ENCODE measurements at places on chromosomes 2 and 18.
A peak's percentile ranks its signal among the peaks of the same experiment; 100 is the strongest.

DNA sequence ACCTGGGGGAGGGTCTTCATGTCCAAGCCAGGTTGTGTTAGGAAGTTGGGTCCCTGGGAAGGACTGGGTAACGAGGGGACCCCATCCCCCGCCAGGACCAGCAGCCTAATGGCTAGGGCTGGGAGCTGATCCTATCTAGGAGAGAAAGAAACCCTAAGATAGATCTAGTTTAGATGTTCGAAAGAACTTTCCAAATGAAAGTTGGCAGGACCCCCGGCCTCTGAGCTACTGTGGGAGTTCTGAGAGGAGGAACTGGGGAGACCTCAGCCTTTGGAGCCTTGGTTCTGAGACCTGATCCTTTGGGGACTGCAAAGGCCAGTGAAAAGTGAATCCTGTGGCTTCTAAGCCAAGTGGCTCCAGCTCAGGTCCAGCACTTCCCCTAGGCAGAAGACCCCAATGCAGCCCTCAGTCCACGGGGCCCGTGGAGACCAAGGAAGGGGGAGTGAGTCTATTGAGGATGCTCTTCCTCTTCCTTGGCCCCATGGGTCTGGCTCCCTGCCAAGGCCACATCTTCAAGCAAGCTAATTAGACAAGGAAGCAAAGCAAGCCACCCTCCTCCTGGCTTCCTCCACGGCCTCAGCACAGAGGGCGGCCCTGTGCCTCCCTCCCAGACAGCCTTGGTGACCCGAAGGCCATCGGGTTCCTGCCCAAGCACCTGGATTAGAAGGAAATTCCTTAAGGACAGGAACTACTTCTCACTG, 23.5 kb downstream of the CCT7 start:
- no peak overlapping the region for H3K4me3 ChIP-seq
- peaks cover 22% of the 10 kb centered on the region for H3K36me3 ChIP-seq
- peaks cover 5% of the 10 kb centered on the region for H3K4me1 ChIP-seq
- no peaks in the 10 kb centered on the region for H3K27me3 ChIP-seq
- no peak for DNase-seq

DNA sequence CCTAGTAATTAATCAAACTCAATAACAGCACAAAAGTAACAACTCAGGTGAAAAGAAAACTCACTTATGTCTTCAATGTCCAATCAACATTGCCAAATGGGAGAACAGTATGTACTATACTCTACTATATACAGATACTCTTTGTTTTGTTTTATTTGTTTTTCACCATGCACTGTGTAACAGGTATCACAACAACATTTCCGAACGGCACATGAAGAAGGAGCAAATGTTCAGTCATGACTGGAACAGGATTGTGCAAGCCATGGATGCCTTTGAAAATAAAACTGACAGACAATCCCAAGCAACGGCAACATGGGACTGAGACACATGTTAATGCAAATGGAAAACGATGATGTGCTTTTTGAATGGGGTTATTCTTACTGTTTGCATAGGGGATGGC, 334.9 kb upstream of the THUMPD2 start:
- DNase-seq: no peak
- no peaks in the 10 kb centered on the region for H3K36me3 ChIP-seq
- no peak overlapping the region for H3K27ac ChIP-seq
- H3K4me1 ChIP-seq: no peaks in the 10 kb centered on the region

DNA sequence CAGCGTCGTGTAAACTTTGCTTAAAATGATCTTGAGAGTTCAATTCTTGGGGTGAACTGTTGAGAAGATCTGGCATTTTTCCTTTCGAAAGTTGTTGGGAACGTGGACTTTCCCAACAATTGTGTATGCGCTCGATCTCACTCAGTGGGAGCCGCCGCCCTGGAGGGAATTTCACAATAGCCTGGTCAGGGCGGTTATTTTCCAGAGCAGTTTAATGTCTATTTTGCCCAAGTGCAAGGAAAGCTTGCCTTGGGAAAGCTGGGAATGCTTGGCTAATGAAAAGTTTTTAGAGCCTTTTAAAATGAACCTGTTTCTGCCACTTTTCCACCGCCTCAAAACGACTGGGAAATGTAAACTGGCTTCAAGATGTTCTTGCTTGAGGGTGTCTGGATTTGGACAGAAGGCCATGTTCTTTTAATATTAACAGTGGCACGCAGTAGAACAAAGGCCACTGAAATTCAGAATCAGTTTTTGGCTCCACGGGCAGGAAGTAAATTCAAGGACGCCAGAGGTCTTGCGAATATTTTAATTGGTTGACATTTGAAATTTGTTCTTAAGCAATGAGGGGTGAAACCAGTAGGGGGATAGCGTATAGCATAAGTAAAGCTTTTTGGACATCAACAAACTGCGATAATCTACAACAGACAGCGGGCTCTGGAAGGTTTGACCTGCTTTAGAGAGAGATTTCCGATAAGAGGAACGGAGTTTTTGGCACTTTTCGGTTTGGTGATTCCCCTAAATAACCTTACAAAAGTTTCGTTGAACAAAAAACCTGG, 1.2 kb downstream of the CFLAR start:
- no peaks in the 10 kb centered on the region for H3K27me3 ChIP-seq
- H3K36me3 ChIP-seq: no peaks in the 10 kb centered on the region
- DNase-seq: peak; percentile 24
- peaks cover 33% of the 10 kb centered on the region for H3K4me1 ChIP-seq
- peak overlapping the region; percentile 87 for H3K4me3 ChIP-seq
- peak overlapping the region; percentile 94 for H3K27ac ChIP-seq

GRCh38 chr18:8084160-8084559, 517.0 kb downstream of the PTPRM start:
- H3K4me3 ChIP-seq: no peak overlapping the region
- H3K36me3 ChIP-seq: no peaks in the 10 kb centered on the region
- H3K4me1 ChIP-seq: no peaks in the 10 kb centered on the region
- no peaks in the 10 kb centered on the region for H3K27me3 ChIP-seq
- DNase-seq: no peak

DNA sequence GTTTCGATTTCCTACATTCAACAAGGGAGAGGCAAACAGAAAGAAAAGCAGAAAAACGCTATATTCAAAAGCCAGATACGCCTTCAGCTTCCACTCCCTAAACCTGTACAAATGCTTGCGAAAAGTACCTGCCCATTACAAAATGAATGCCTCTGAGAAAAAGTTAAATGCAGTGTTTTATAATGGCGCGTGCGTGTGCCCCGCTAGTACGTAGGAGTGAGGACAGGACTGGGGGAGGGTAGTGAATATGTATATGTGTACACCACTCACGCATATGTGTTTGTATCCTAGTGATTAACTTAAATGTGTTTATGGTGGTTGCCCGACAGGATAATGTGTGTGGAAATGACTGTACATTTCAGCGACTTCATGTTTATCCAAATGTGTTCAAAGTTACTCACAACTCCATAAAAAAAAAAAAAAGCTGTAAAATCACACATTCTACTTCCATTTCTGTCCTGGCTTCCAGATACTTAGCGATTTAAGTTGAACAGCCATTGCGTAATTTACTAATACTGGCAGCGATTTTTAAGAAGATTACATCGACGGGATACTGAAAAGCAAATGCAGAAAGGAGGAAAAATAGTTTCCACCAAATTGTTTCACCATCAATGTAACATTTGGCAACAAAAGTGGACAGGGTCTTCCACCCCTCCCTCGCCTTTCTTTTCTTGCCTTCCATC, 1.3 kb downstream of the NEUROD1 start:
- H3K4me3 ChIP-seq: no peak overlapping the region
- H3K27me3 ChIP-seq: peaks cover 57% of the 10 kb centered on the region
- no peak overlapping the region for H3K27ac ChIP-seq
- no peaks in the 10 kb centered on the region for H3K36me3 ChIP-seq
- DNase-seq: no peak
- peaks cover 18% of the 10 kb centered on the region for H3K4me1 ChIP-seq

DNA sequence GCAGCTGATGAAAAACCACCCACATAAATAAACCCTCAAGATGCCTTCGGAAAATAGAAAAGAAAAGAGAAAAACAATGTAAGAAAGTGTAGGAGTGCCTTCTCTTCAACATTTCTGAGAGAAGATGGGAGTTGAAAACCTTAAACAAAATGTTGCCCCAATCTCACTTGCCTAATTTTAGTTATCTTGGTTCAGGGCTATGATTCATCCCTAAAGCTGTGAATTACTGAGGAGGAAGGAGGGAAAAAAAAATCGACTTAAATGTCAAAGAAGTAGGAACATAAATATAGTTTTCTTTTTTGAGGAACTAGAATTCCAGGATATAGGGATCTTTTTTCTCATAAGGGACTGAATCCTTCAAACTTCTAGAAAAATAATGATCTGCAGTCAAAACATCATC, 360.3 kb downstream of the TGIF1 start:
- H3K27ac ChIP-seq: no peak overlapping the region
- no peaks in the 10 kb centered on the region for H3K27me3 ChIP-seq
- no peak for DNase-seq
- H3K4me1 ChIP-seq: no peaks in the 10 kb centered on the region

DNA sequence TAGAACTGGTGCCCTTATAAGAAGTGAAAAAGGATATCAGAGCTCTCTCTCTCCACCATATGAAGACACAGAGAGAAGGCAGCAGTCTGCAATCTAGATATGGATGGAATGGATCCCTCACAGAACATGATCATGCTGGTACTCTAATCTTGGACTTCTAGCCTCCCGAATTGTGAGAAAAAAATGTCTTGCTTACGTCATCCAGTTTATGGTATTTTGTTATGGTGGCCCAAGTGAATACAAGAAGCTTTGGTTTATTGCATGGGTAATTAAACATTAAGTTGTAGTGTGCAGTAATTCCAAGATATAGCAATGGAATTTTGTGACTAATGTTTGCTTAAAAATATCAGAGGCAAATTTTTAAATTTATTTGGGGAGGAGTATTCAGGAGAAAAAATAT, 1667.4 kb upstream of the SLC39A10 start:
- DNase-seq: no peak
- H3K4me1 ChIP-seq: no peaks in the 10 kb centered on the region
- H3K4me3 ChIP-seq: no peak overlapping the region
- no peaks in the 10 kb centered on the region for H3K36me3 ChIP-seq

- no peak overlapping the region for H3K27ac ChIP-seq
- no peaks in the 10 kb centered on the region for H3K27me3 ChIP-seq
- no peak overlapping the region for H3K4me3 ChIP-seq
- no peaks in the 10 kb centered on the region for H3K36me3 ChIP-seq
These were observed 413.5 kb downstream of the ZNF516 start for GRCh38 chr18:76081536-76081935.

- H3K4me1 ChIP-seq: no peaks in the 10 kb centered on the region
- no peak overlapping the region for H3K27ac ChIP-seq
- no peaks in the 10 kb centered on the region for H3K36me3 ChIP-seq
- H3K27me3 ChIP-seq: no peaks in the 10 kb centered on the region
- H3K4me3 ChIP-seq: no peak overlapping the region
These were observed 31.6 kb downstream of the CYP26B1 start for GRCh38 chr2:72116081-72116533.

DNA sequence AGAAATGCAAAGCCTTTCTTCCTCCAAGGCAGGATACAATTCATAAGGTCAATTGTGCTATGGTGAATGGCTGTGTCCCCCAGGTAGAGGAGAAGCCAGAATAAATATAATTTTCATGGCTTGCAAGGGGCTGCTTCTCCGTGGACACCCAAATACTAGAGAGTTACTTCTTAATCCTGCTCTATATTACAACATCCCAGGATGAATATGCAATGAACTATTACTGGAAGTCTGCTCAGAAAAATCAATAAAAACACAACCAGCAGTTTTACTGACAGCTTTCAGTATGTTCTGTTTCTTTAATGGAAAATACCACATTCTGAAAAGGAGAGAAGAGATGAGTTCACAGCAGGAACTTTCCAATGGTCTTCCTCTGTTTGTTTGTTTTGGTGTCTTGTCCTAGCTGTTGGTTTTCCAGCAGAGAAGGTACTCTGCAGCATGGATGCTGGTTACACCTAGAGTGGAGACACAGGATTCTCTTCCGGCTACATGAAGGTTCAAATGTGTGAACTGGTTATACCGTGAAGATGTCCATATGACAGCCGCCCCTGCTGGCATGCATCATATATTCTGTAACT, 213.0 kb downstream of the PID1 start:
- H3K36me3 ChIP-seq: no peaks in the 10 kb centered on the region
- no peaks in the 10 kb centered on the region for H3K27me3 ChIP-seq
- no peak for DNase-seq
- H3K27ac ChIP-seq: no peak overlapping the region
- no peaks in the 10 kb centered on the region for H3K4me1 ChIP-seq

DNA sequence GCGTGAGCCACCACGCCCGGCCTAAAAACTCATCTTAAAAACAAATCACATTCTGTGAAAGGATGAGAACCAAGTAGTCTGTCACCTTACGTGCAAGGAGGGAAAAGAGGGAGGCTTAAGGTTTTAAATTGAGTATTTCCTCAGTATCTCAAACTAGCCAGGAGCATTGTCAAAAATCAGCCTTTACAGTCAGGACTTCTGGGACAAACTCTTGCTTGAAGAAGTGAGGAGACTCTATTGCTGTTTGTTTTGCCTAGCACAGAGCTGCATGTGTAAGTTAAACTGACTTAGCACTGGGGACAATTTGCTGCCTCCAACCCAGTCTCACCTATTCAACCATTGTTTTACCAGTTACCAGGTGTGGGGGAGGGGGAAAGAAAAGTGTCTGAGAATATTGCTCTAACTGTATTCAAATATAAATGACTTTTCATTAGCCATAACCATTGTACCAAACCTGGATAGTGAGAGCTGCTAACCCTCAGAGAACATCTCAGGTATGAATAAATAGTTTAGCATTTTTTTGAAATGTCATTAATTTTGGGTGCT, 3.6 kb downstream of the INO80D start:
- DNase-seq: no peak
- H3K4me3 ChIP-seq: no peak overlapping the region
- peaks cover 8% of the 10 kb centered on the region for H3K4me1 ChIP-seq
- no peak overlapping the region for H3K27ac ChIP-seq

DNA sequence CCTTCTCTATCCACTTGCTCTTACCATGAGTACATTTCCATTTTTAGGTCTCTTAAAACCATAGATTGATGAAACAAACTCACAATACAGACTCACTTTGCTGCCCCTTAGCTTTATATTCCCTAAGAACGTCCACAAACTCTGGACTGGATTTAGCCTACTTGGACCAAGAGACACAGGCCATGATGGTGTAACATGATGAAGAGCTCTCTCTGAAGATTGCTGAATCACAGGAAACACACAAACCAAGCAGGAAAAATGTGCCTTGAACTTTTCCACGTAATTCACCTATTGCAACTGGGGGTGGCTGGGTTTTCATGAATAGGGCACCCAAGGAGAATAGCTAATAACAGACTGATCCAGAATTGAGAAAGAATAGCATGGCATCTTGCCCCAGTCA, 201.7 kb upstream of the RBBP8 start:
- H3K4me3 ChIP-seq: no peak overlapping the region
- H3K27ac ChIP-seq: no peak overlapping the region
